Retinal pigment epithelial cell (primary cell): ENCODE measurements at places on chromosomes 1 and 21.

- no peak for DNase-seq
Observed at GRCh38 chr1:186559601-186560116, 98.7 kb upstream of the PDC start.

- no peak for DNase-seq
Observed at GRCh38 chr1:8378178-8378577, 60.3 kb downstream of the SLC45A1 start.

DNA sequence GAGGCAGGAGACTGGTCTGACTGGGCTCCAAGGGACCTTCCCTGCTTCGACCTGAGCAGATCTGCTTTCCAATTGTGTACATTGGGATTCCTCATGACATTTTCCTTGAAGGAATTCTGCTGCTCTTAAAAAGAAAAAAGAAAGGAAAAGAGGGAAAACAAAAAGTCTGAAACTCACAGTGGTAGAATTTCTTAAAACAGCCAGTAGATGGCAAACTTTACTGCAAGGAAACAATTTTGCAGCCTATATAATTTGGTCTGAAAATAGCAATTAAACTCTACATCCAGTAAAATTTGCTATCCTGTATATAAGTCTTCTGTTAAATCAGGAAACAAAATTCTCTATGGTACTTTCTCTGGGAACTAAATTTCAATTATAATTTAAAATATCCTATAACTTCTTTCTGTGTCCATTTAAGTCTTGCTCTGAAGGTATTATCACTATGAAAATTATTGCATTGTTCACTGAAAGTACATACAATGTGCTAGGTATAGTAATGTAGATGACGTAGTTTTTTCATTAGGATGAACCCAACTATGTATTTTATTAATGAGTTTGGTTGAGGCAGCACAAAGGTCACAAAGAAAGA is 59.8 kb downstream of the CRB1 start:
- DNase-seq: no peak

- DNase-seq: no peak
Observed at GRCh38 chr1:41619511-41620364, 135.3 kb upstream of the EDN2 start.

DNA sequence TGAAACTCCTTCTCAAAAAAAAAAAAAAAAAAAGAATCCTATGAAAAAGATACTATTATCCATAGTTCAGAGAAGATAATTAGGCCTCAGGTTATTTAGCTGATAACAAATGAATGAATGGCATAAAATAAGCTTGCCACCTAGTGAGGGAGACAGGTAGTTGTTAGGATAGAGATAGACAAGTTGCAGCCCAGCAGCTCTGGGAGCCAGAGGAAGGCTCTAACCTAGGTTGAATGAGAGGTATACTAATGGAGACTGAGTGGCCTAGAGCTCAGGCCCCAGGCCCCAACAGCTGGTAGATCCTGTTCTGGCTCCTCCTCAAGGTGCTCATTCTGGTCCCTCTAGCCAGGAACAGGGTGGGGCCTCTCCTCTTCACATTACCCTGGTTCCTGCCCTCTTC is 20.6 kb upstream of the RSPO1 start:
- no peak for DNase-seq

GRCh38 chr1:225866061-225866837 is 15.9 kb downstream of the TMEM63A start:
- no peak for DNase-seq

- DNase-seq: no peak
Observed at GRCh38 chr1:193694741-193695140, 508.3 kb upstream of the B3GALT2 start.

GRCh38 chr1:74246315-74246714 is 11.1 kb downstream of the TNNI3K start:
- DNase-seq: peak; percentile 22

GRCh38 chr1:172764378-172764777 is 105.5 kb downstream of the FASLG start:
- DNase-seq: no peak

- DNase-seq: peak; percentile 22
Observed at GRCh38 chr1:223845037-223845809, 524 bp downstream of the TP53BP2 start.

DNA sequence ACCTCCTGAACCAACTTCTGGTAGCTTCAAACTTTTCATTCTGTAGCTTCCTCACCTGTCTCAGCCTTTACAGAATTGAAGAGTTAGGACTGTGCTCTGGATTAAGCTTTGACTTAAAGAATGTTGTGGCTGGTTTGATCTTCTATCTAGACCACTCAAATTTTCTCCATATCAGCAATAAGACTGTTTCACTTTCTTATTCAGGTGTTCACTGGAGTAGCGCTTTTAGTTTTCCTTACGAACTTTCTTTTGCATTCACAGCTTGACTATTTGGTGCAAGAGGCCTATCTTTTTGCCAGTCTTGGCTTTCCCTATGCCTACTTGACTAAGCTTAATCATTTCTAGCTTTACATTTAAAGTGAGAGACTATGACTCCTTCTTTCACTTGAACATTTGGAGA is 31.5 kb downstream of the FGGY start:
- no peak for DNase-seq

DNA sequence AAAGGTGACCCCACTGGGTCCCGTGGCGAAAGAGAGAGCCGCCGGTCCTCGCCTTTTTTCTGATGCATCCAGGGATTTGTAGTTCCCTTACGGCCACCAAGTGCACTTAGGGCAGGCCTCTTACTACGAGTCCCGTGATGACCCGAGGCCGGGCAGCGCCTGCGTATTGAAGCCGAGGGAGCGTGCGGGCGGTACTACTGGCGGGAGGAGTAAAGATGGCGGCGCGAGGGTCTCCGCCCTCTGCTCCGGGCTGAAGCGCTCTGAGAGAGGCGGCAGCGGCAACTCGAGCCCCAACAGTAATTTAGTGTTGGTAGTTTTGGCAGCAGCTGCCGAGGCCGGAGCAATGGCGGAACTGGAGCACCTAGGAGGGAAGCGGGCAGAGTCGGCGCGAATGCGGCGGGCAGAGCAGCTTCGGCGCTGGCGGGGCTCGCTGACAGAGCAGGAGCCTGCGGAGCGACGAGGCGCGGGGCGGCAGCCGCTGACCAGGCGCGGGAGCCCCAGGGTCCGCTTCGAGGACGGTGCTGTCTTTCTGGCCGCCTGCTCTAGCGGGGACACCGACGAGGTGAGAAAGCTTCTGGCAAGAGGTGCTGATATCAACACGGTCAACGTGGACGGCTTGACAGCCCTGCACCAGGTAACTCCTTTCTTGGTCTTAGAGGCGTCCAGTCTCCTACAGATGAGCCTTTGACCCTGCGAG is at the start of gene PPP1R12B:
TSS of gene PPP1R12B (plus strand) at position 191 of the 697 bp plus-strand sequence. CDS start at position 344, 153 bp downstream.
- DNase-seq: peak; percentile 97

DNA sequence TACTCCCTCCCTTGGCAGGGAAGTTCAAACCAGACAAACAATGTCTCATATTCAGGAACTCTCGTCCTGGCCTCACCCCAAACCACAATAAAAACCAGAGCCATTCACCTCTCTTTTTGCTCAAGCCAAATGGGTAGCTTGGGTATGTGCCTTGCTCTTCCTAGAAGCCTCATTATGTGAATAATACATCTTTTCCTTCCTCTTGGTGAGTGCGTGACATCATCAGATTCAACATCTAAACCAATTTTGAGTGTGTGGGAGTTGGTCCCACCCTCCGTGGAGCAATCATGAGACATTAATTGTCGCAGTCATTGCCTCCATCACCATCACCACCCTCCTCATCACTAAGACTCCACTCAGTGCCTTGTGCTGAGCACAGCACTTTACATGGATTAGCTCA is 482.9 kb downstream of the PTPRU start:
- no peak for DNase-seq

- no peak for DNase-seq
Observed at GRCh38 chr1:8116894-8117264, 90.8 kb upstream of the ERRFI1 start.

GRCh38 chr1:248696261-248696660 is 6.3 kb downstream of the OR14I1 start:
- DNase-seq: no peak

GRCh38 chr1:11671205-11671543 is 7.2 kb downstream of the FBXO6 start:
- no peak for DNase-seq

DNA sequence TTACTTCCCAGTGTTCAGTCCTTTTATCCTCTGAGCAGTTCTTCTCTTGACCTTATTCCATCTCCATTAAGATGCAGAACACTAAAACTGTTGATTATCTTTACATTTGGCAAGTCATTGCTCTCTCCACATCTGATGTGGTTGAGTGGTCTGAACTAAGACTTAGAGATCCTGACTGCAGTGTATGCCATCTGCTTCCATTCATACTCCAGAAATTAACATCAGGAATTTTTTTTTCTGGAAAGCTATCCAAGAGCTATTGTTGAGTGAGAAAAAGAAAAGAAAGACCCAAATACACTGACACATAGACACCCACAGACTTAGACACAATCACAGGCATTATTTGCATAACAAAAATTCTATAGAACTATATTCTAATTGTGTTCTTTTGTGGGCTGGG is 3.7 kb upstream of the TRIM62 start:
- DNase-seq: no peak

DNA sequence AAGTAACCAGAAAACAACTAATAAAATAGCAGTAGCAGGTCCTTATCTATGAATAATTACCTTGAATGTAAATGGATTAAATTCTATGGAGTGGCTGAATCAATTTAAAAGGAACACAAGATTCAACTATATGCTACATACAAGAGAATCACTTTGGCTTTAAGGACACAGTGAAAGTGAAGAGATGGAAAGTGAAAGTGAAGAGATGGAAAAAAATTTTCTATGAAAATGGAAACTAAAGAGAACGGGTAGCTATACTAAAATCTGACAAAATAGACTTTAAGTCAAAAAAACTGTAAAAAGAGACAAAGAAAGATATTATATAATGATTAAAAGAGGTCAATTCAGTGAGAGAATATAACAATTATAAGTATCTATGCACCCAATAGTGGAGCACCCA is 54.7 kb downstream of the C1orf185 start:
- DNase-seq: no peak

- no peak for DNase-seq
Observed at GRCh38 chr1:112925015-112925414, 31.0 kb downstream of the SLC16A1 start.

DNA sequence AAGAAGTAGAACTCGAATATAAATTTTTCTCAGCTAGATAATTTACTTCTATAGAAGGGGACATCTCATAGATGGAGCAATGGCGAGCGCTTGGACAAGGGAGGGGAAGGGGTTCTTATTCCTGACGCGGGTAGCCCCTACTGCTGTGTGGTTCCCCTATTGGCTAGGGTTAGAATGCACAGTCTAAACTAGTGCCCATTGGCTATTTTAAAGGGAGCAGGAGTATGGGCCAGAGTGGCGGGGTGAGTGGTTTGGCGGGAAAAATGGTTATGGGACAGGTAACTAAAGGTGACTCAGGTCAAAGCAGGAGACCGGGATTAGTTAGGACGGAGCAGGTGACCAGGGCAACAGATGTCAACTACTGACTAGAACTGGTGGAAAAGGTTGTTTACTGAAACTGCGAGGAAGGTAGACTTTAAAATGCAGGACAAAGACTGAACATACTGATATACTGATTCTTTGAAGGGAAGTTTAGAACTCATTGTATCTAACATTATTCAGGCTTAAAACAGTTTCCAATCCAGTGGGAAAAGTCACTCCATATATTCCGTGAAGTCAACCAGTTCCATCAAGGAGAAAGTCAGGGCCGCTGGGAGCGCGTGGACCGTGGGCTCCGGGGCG is 940 bp upstream of the ATAD3A start:
- no peak for DNase-seq

DNA sequence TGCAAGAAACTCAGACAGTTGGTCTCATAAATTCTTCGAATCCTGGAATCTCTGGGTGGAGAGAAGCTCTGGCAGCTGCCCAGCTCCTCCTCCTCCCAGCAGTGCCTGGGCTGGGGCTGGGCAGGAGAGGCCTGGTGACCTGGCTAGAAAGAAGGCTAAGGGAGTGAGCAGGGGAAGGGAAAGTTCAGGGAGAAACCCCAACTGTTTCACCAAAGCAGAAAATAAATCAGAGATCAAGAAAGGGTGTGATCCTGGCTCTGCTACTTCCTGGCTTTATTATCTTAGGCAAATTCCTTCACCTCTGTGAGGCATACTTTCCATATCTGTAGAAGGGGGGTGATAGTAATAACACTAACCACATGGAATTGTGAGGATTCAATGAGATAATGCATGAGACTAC is 8.8 kb upstream of the COL16A1 start:
- no peak for DNase-seq

GRCh38 chr1:40627987-40628902 is 37.2 kb downstream of the RIMS3 start:
- DNase-seq: no peak

DNA sequence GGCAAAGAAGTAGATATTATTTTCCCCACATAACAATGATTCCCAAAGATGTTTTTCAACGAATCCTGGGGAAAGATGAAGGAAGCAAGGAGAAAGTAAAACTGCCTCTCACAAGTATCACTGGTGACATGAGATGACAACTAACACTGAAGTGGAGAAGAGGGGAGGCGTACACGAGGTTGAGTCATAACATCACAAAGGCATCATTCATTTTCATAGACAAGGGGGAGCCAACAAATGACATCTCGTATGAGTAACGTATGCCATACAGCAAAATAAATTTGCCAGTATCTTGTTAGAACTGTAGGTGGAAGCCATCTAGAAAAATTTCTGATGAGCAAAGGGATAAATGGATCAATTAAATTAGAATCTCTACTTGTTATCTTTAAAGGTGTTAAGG is 56.6 kb downstream of the ATP1B1 start:
- DNase-seq: no peak

- DNase-seq: peak; percentile 80
Observed at GRCh38 chr1:117339866-117340700, 27.2 kb upstream of the MAN1A2 start.

DNA sequence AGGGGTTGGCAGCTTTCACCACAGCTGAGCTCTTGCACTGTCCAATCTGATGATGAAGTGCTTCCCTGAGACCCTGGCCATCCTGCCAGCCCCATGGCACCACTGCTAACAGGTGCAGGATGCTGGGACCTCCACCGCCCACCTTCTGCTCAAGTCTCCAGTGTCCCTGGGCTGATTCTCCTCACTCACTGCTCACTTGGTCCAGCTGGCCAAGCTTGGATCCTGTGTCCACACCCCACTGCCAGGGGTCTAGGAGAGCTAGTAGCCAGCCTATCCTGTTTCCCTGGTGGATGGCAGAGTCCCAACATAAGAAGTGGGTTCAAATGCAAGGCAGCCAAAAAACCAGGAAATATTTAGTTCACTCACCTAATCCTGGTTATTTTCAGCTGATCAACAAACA is 217.2 kb upstream of the IRF2BP2 start:
- no peak for DNase-seq

DNA sequence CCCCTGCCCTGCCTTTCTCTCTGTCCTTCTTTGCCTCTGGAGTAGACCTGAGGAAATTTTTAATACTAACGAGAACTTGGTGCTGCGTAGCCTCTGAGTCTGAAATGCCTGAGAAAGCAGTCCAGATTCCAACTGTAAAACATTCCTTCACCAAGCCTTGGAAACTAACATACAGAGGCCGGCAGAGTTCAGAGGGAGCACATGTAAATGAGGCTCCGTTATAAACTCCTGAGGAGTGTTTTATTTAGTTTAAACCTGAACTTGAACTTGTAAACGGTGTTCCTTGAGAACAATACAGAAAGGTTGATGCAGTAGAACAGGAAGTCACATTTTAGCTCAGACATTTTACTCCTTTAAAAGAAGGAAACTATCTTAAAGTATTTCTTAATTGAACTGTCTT is 280.7 kb downstream of the TM2D1 start:
- DNase-seq: no peak

- DNase-seq: no peak
Observed at GRCh38 chr1:217910203-217910602, 279.1 kb downstream of the SPATA17 start.

GRCh38 chr1:159923203-159924024 is 1.9 kb downstream of the TAGLN2 start:
- DNase-seq: no peak

- DNase-seq: no peak
Observed at GRCh38 chr1:82582347-82582746, 781.6 kb downstream of the ADGRL2 start.
